ENCODE measurements at places on chromosomes 1 and 21. TPM values are rescaled to one million over a fixed set of nuclear protein-coding genes. Genes with fewer than 3 reads are reported as not detected.
A peak's percentile ranks its signal among the peaks of the same experiment; 100 is the strongest.

Gene S1PR1
- 51.2 TPM for total RNA-seq

Gene LCE1D
- total RNA-seq = not detected

DNA sequence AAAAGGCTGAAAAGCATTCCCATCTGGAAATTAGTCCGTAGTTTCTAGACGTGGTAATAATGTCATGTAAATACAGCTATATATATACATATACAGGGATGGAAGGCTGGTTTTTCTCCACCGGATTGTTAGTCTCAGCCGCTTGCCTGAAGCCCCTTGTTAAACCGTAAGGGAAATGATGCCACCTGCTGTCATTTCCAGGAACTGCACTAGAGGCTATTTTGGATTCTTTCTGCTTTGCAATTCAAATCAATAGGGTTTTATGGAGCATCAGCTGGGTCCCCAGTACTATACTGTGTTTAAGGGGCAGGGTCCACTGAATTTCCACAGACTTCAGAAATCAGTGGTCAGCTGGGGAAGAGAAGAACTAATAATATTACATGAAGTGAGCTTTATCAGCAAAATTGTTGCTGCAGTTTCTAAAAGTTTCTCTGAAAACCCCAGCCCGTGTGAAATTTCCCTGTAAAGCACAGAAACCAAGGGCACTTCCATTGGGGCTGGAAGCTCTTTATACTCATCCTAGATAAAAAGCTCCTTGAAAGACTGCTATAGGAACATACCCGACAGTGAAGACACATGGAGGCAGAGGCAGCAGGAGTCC is 33.8 kb upstream of the MPZL1 start:
- no peaks in the 10 kb centered on the region for H3K27me3 ChIP-seq
- H3K4me3 ChIP-seq = no peak overlapping the region
- DNase-seq = peak; percentile 94
- peak overlapping the region; percentile 56 for H3K27ac ChIP-seq

DNA sequence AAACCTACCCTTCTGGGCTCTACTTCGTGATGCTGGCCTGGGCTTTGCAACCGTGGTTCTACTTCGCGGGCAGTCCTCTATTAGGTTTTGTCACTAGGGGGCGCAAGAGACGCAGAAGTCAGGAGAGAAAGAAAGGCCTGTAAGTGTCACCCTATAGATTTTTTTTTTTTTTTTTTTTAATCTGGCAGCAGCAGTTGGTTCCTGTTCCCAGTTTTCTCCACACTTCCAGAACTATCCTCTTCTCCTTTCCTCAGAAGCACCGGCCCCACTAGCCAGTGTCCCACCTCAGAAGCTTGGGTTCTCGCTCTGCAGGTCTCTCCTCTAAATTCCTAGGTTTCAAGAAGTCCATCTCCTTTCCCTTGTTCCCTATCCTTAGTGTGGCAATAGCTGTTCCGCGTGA is 9.1 kb upstream of the LCE2D start:
- peaks cover 18% of the 10 kb centered on the region for H3K27me3 ChIP-seq
- no peaks in the 10 kb centered on the region for H3K4me1 ChIP-seq
- no peak overlapping the region for H3K27ac ChIP-seq
- no peak overlapping the region for H3K4me3 ChIP-seq
- peak; percentile 87 for DNase-seq

GRCh38 chr1:68355614-68356013 is 94.1 kb downstream of the RPE65 start:
- no peak overlapping the region for H3K27ac ChIP-seq
- H3K4me3 ChIP-seq = no peak overlapping the region
- H3K4me1 ChIP-seq = no peaks in the 10 kb centered on the region

DNA sequence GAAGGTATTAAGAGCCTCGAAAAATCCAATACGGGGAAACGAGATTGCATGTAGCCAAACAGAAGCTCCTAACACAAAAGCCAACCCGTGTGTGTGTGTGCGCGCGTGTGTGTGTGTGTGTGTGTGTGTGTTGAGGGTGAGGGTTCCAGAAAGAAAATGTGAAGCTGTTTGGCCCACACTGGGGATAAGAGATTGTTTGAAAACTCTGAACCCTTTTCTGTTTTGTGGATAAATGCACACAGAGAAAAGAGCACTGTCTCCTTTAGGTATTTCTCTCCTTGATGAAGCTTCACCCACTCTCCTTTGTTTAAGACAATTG is 1.9 kb downstream of the WLS start:
- peaks cover 6% of the 10 kb centered on the region for H3K4me1 ChIP-seq
- peaks cover 2% of the 10 kb centered on the region for H3K36me3 ChIP-seq
- no peak for DNase-seq
- peak overlapping the region; percentile 57 for H3K4me3 ChIP-seq
- H3K27ac ChIP-seq = peak overlapping the region; percentile 8
- peaks cover 73% of the 10 kb centered on the region for H3K27me3 ChIP-seq

DNA sequence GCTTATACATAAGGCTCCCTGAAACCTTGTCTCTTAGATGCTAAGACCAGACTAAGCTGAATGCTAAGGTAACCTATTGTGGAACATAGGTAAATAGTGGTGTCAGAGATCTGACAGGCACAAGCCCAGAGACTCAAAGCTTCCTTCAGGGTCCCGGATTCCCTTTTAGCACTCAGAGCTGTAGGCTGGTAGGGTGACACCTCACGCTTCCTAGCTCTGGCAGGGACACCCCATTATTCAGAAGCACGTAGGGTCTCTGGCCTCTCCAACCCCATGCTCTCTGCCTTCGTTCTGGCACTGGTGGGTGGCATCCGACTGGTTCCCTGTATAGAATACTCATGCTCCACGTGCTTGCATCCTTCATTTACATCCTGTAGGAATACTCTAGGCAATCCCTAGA is 68.4 kb downstream of the CD34 start:
- no peaks in the 10 kb centered on the region for H3K27me3 ChIP-seq
- no peak overlapping the region for H3K4me3 ChIP-seq
- H3K4me1 ChIP-seq = peaks cover 34% of the 10 kb centered on the region
- H3K27ac ChIP-seq = no peak overlapping the region

DNA sequence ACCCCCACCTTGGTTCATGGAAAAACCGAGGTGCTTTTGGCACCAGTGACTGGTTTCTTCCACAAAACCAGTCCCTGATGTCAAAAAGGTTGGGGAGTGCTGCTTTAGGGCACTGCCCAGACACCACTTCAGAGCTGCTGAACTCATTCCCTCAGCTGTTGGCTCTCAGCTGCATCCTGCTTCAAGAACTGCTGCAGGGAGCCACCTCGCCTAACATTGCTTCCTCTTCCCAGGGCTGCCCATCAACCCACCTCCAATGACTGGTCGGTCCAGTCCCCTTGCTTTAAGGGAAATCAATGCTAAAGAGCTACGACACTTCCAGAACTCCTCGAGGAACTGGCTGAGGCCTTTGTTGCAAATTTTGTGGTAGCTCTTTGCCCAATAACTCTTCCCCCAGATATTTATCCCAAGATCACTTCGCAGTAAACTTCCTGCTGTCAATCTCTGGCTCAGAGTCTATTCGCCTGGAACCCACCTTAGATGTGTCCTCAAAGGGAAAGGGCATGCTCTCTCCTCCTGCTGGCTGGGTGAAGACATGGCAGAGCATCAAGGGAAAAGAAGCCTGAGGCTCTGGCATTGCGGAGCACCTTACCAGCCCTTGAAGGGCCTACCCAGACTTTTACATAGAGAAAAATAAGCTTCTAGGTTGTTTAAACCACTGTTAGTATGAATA is 29.0 kb downstream of the C1orf52 start:
- no peaks in the 10 kb centered on the region for H3K4me1 ChIP-seq
- H3K27me3 ChIP-seq = peaks cover 16% of the 10 kb centered on the region
- DNase-seq = no peak

- no peak overlapping the region for H3K4me3 ChIP-seq
- no peak overlapping the region for H3K27ac ChIP-seq
- no peak for DNase-seq
Observed at GRCh38 chr1:93804412-93804811, 74.6 kb downstream of the DNTTIP2 start.

- no peak overlapping the region for H3K27ac ChIP-seq
- H3K4me1 ChIP-seq = no peaks in the 10 kb centered on the region
- DNase-seq = no peak
- H3K4me3 ChIP-seq = no peak overlapping the region
Observed at GRCh38 chr1:99655376-99655775, 9.5 kb downstream of the PALMD start.

GRCh38 chr1:81420760-81421159 is 380.0 kb upstream of the ADGRL2 start:
- H3K4me3 ChIP-seq = no peak overlapping the region
- DNase-seq = no peak
- H3K27me3 ChIP-seq = no peaks in the 10 kb centered on the region
- H3K4me1 ChIP-seq = no peaks in the 10 kb centered on the region
- H3K27ac ChIP-seq = no peak overlapping the region

GRCh38 chr1:182129398-182129797 is 67.9 kb upstream of the ZNF648 start:
- H3K4me3 ChIP-seq = no peak overlapping the region
- no peak overlapping the region for H3K27ac ChIP-seq
- no peak for DNase-seq
- no peaks in the 10 kb centered on the region for H3K36me3 ChIP-seq
- H3K4me1 ChIP-seq = no peaks in the 10 kb centered on the region

Data from activated CD4-positive, alpha-beta T cell treated with anti-CD3 and anti-CD28 coated beads, Interleukin-2, amount 10 ng/mL, durations not matched to agents 24 days and 14 days (primary cell).